Activated CD4-positive, alpha-beta T cell treated with anti-CD3 and anti-CD28 coated beads for 36 hours (primary cell): ENCODE measurements at places on chromosomes 11 and 22. TPM values are rescaled to one million over a fixed set of nuclear protein-coding genes. Genes with fewer than 3 reads are reported as not detected.

DNA sequence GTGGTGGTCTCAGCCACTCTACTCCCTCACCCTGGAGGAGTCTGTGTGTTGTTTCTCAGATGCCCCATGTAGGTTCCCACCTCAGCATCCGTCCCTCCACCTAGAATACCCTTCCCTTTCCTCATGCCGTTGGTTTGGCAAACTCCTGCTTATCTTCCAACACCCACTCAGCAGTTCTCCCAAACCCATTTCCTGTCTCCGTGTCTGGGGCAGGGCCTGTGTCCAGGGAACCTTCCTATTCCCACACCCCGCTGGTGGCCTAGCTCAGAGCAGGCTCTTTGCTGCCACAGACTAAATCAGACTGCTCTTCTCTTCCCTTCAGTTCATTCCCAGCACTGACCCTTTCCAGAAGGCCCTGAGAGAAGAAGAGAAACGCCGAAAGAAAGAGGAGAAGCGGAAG lies 7.5 kb upstream of the SREBF2 start:
- no peak overlapping the region for H3K4me3 ChIP-seq
- H3K27ac ChIP-seq: peak overlapping the region; percentile 13
- DNase-seq: no peak
- H3K36me3 ChIP-seq: peaks cover 9% of the 10 kb centered on the region

DNA sequence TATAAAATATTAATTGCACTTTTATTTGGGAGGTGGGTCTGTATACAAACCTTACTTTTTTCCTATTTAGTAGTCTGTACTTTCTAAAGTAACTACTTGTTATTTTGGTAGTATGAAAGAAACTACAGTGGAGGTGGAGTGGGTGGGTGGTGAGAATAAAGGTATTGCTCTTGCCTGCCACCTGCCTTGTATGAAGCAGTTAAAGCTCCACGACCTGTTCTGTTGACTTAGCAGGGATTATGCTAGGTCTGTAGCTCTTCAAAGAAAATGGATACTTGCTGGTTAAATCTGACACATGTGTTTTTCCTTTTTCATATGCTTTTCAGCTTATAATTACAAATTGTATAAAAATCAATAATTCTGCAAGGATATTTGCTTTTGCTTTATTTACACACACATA lies 111.9 kb downstream of the EHF start:
- H3K27ac ChIP-seq: no peak overlapping the region
- no peak overlapping the region for H3K4me3 ChIP-seq
- H3K27me3 ChIP-seq: peaks cover 39% of the 10 kb centered on the region
- H3K4me1 ChIP-seq: no peaks in the 10 kb centered on the region

DNA sequence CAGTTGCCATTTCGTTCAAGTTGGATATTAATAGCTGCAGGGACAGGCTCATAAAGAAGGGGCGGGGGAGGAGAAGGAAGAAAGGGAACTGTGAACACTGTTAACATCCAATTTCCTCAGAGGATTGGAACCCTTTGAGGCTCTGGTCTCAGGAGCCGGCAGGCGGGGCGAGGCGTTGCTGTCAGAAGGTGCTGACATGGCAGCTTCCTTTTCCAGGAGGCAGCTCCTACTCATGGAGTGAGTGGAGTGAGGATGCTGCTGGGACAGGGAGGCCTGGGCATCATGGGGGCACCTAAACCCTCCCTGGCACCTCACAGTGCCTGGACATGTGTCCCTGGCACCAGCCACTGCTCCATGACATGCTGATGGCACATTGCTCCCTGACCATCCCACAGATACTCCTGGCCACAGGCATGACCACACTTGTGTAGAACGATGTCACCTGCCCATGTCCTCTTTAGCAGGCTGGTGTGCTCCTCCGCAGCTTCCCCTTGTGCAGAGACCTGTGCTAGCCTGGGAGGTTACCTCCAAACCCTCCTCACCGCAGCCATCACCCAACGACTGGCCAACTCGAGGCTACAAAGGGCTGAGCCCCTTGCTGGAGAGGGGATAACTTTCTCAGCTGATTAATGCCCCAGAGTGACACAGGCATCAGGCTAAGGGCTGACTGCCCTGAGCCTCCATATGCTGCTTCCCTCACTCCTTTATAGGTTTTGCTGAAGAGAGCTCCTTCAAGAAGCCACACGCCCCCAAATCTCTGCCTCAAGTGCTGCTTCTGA lies 79.6 kb upstream of the NECTIN1 start:
- no peak overlapping the region for H3K27ac ChIP-seq
- DNase-seq: no peak
- no peaks in the 10 kb centered on the region for H3K36me3 ChIP-seq
- H3K27me3 ChIP-seq: peaks cover 2% of the 10 kb centered on the region

DNA sequence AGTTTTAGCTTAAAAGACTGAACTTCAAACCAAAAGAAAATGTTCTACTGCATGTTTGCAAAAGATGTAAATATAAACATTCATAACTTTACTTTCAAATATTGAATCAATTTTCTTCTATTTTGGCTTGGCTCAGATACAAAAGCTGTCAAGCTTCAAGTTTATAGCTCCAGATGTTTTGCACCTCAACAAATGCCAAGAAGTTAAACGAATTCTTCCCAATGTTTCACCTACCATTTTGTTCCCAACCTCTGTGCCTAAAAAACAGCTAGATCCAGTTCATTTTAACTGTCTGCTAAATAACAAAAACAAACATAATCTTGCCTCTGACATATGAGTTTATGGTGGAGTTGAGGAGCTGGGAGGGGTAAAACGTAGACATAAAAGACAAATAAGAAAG lies 76.5 kb downstream of the RAB30 start:
- no peak for DNase-seq
- H3K27ac ChIP-seq: peak overlapping the region; percentile 84
- peaks cover 16% of the 10 kb centered on the region for H3K36me3 ChIP-seq
- H3K4me1 ChIP-seq: peaks cover 60% of the 10 kb centered on the region

Gene LRRC74B
- total RNA-seq: not detected

Gene SLC25A18
- total RNA-seq: not detected

Gene PIK3IP1
- 14.2 TPM for total RNA-seq

Gene CHID1
- total RNA-seq: 60.4 TPM
